ENCODE measurements at places on chromosomes 3 and 15. TPM values are rescaled to one million over a fixed set of nuclear protein-coding genes. Genes with fewer than 3 reads are reported as not detected.

FES gene
- polyA plus RNA-seq: 1.5 TPM

OR5H14 gene
- polyA plus RNA-seq: not detected

KIF7 gene
- 3.8 TPM for polyA plus RNA-seq

PLA2G4D gene
- polyA plus RNA-seq: 0.08 TPM

SCN11A gene
- polyA plus RNA-seq: not detected

GRCh38 chr15:94040541-94041248 lies 190.7 kb upstream of the MCTP2 start:
- no peak for DNase-seq

GRCh38 chr3:71673486-71673885 lies 51.7 kb downstream of the EIF4E3 start:
- peak; percentile 39 for DNase-seq

- DNase-seq: no peak
Measured at GRCh38 chr3:132187746-132188145, 129.5 kb upstream of the ACP3 start.

- DNase-seq: no peak
Measured at GRCh38 chr3:24263069-24263668, 231.5 kb downstream of the THRB start.

GRCh38 chr3:29534006-29534405 lies 253.1 kb downstream of the RBMS3 start:
- DNase-seq: no peak

GRCh38 chr15:45333550-45333949 lies 44.8 kb downstream of the GATM start:
- no peak for DNase-seq

GRCh38 chr15:31497838-31498237 lies 171.2 kb downstream of the KLF13 start:
- no peak for DNase-seq

GRCh38 chr15:80694611-80695098 lies 455 bp upstream of the ABHD17C start:
- DNase-seq: no peak

GRCh38 chr3:161031134-161031533 lies 74.0 kb downstream of the B3GALNT1 start:
- DNase-seq: no peak

- no peak for DNase-seq
Measured at GRCh38 chr3:63980019-63980418, 43.3 kb downstream of the PSMD6 start.

- DNase-seq: peak; percentile 79
Measured at GRCh38 chr15:57150066-57150865, 226.0 kb upstream of the CGNL1 start.

GRCh38 chr15:94306700-94307650 lies 75.6 kb downstream of the MCTP2 start:
- DNase-seq: peak; percentile 81

- DNase-seq: peak; percentile 87
Measured at GRCh38 chr3:66593978-66594377, 93.2 kb upstream of the LRIG1 start.

GRCh38 chr3:152222327-152222726 lies 46.4 kb upstream of the MBNL1 start:
- no peak for DNase-seq

All from foreskin keratinocyte (primary cell).